Stimulated activated CD4-positive, alpha-beta T cell treated with anti-CD3 and anti-CD28 coated beads, Interleukin-4, amount 100 ng/mL, for 1 hour (primary cell): ENCODE measurements at places on chromosomes 7 and 10.
A peak's percentile ranks its signal among the peaks of the same experiment; 100 is the strongest.

- no peak for DNase-seq
These were observed 42.2 kb downstream of the PCDH15 start for GRCh38 chr10:54758791-54759190.

DNA sequence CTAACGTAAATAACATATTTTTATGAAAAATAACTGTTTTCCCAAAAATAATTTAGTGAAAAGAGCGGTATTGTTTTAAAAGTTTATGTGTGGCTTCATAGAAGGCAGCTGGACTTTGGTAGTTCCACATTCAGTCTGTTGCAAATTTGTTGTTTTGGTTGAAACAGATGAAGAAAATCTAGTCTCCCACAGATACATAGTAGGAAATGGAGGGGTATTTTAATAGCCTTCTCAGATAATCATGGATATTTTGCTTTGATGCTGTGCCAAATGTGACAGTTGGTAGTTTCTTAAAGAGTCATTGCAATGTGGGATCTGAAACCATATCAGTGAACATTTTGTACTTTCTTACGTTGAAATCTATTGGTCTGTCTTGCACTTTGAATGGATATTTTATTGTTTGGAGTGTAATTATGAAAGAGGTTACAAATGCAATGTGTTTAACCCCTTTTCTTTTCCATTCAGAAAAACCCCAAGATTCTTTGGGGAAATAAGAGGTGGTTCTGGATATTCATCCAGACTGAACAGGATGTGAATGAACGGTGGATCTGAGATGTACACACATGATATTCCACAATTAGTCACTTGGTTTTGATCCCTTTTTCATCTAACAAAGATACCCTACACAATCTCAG, 10.4 kb downstream of the ZNF365 start:
- DNase-seq: no peak

DNA sequence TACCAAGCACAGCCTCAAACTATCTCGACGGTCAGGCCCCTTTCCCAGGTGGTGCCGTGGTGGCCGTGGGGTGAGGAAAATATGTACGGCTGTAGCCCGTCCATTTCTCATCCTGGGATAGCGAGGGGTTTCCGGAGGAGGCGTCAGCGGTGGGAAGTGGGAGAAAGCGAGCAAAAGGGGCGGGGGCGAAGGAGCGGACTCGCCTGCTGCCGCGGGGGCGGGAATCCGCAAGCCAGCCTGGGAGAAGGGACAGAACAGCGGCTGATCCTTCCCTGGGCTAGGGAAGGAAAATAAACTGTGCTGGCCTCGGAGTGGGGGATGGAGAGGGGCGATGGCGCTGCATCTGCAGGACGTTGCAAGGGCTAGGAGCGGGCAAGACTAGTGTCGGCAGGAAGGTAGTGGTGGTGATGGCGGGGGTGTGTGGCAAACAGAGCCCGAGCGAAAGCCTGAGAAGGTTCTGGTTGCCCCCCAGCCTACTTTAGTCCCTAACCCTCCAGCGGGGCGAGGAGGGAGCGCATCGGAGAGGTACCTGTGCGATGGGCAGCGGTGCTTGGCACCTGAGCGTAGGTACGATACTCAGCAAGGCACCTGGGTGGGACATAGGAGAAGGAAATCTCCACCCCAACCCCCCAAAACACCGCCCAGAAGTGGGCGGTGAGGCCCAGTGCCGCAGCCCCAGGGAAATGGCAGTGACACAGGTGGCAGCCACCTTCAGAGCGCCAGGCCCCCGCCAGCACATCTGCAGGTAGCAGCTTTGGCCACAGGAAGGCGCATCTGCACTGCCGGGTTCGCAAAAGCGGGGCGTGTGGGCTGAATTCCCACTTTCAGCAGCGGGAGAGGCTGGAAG, 49.9 kb upstream of the STEAP1B start:
- peak; percentile 23 for DNase-seq

GRCh38 chr10:727162-727790, 37.8 kb upstream of the DIP2C start:
- no peak for DNase-seq

DNA sequence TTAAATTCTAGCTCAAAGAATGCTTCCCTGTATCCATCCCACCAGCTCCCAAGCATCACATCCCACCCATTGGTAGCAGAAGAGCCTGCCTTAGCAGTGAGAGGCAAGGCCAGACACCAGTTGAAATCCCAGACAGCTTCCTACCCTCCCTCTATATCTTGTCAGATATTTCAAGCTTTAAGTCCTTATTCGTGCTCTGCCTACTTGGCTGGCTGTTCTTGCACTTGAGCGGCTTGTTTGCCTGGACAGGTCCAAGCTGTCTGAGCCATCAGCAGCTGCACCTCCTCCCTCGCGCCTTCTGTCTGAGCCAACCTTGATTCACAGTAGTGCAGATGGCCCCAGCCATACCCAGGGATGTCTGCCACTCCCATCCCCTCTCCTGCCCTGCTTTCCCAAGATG, 16.4 kb downstream of the LRRC4 start:
- DNase-seq: no peak

DNA sequence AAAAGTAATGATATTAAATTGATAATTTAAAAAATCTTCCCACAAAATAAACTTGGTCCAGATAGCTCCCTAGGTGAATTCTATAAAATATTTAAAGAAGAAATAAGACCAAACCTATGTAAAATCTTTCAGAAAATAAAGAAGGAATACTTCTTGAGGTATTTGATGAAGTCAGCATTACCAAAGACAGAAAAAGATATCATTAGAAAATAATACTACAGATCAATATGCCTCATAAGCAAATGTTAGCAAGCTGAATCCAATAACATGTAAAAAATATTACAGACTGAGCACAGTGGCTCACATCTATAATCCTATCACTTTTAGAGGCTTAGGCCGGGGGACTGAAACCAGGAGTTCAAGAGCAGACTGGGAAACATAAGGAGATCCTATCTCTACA, 30.0 kb downstream of the TMEM26 start:
- DNase-seq: no peak

- no peak for DNase-seq
These were observed 13.1 kb downstream of the UNC5B start for GRCh38 chr10:71225291-71226058.

- no peak for DNase-seq
These were observed 611.4 kb downstream of the TNS3 start for GRCh38 chr7:46970476-46970875.

- no peak for DNase-seq
These were observed 66.0 kb downstream of the SUGCT start for GRCh38 chr7:40200791-40201190.

DNA sequence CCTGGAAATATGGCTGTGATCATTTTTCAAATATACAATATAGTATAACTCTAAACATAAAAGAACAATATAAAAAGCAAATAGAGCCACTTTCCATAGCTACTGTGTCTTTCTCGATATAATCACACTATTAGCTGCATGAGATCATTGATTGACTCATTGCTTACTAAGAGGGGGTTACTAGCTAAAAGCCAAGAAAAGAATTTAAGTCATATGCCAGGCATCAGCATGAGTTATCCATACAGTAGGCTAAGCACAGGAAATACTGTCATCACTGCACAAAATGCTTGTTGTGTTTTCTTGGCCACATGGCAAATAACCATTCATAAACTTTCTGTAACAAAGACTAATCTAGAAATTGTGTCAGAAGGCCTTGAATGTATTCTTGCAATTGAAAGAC, 18.8 kb upstream of the ABCB5 start:
- no peak for DNase-seq

DNA sequence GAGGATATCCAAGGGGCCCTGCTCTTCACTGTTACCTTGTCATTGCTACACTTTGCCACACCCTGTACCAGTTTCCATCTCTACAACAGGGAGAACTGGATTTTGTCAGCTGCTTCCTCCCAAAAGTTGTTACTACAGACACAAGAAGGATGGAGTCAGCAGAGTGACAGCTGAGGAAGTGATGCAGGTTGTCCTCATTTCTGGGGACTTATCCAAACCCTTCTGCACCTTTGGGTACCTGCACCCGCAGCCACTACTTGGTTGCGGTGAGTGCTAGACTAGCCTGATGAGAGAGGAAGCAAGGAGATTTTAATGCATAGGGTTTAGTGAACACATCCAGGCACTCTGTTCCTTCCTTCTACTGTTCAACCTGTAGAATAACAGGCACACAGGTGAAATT, 281.0 kb downstream of the RPS24 start:
- DNase-seq: no peak

- no peak for DNase-seq
These were observed 120.9 kb upstream of the TMEM106B start for GRCh38 chr7:12089951-12090756.

DNA sequence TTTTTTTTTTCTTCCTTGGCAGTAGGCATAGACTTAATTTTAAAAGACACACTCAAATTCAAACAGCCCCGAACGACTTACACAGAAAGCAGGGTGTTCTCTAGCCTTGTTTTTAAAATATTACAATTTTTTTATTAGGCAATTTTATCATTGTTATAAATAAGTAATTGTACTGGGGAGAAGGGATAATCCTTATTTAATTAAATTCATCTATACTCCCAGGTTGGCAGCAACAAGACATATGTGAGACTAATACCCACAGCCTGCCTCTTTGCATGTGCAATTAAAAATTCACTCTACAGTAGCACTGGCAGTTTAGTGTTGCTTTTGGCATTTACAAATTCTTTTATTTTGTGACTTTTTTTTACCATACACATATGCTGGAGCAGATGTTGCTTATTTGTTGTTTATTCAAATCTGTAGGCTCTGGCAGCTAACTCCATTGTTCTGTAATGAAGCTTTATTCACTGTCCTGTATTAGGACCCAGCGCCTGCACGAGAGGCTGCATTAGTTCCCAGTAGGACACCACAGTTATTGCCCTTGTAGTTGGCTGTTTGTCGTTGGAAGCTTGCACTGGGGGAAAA, 84.9 kb upstream of the PPP1R17 start:
- no peak for DNase-seq
